ENCODE measurements at places on chromosomes 4 and X. TPM values are rescaled to one million over a fixed set of nuclear protein-coding genes. Genes with fewer than 3 reads are reported as not detected.

TMEM131L gene
- total RNA-seq = 79.5 TPM

IDH3G gene
- total RNA-seq = 70.3 TPM

MAGED1 gene
- total RNA-seq = 128 TPM

OTUD4 gene
- 62.1 TPM for total RNA-seq

MYOZ2 gene
- total RNA-seq = 10.6 TPM

MOSPD2 gene
- total RNA-seq = 13.3 TPM

MXRA5 gene
- 23.9 TPM for total RNA-seq

XPNPEP2 gene
- total RNA-seq = 28.7 TPM

NUP54 gene
- total RNA-seq = 73.7 TPM

TRPC5OS gene
- total RNA-seq = not detected

FAAH2 gene
- total RNA-seq = 10.5 TPM

RRH gene
- total RNA-seq = 0.18 TPM

POF1B gene
- 0.70 TPM for total RNA-seq

MAGEA8 gene
- not detected for total RNA-seq

ARAF gene
- 39.1 TPM for total RNA-seq

HMGN5 gene
- total RNA-seq = 3.7 TPM

SLC6A8 gene
- total RNA-seq = 40.9 TPM

UBE2A gene
- 40.2 TPM for total RNA-seq

USP17L28 gene
- not detected for total RNA-seq

FAM149A gene
- 38.1 TPM for total RNA-seq

IQCM gene
- total RNA-seq = not detected

MAGEA2B gene
- total RNA-seq = not detected

PNMA5 gene
- not detected for total RNA-seq

PAGE4 gene
- total RNA-seq = not detected

CENPVL1 gene
- total RNA-seq = 0.18 TPM

COL4A6 gene
- total RNA-seq = 14.2 TPM

GAGE1 gene
- not detected for total RNA-seq

S100P gene
- 14.2 TPM for total RNA-seq

CLDN22 gene
- total RNA-seq = not detected

CT45A5 gene
- not detected for total RNA-seq

CFAP47 gene
- total RNA-seq = 2.3 TPM

C1QTNF7 gene
- total RNA-seq = 19.2 TPM

TEX11 gene
- total RNA-seq = not detected

KLHL34 gene
- total RNA-seq = 0.53 TPM

SHROOM3 gene
- total RNA-seq = 75.9 TPM

MANBA gene
- total RNA-seq = 29.7 TPM

ZBED1 gene
- 48.8 TPM for total RNA-seq

KCND1 gene
- total RNA-seq = 2.7 TPM

SPARCL1 gene
- 46.2 TPM for total RNA-seq

HOPX gene
- total RNA-seq = 25.7 TPM

NDP gene
- 5.1 TPM for total RNA-seq

TMEM33 gene
- 68.5 TPM for total RNA-seq

CACNA1F gene
- total RNA-seq = 0.41 TPM

EDA2R gene
- total RNA-seq = 0.58 TPM

CXCL6 gene
- total RNA-seq = 1.2 TPM

NOX1 gene
- total RNA-seq = not detected

FBXW7 gene
- 49.9 TPM for total RNA-seq

CFP gene
- 6.4 TPM for total RNA-seq

F8A1 gene
- total RNA-seq = 8.2 TPM

MPP1 gene
- total RNA-seq = 53.7 TPM

Data from metanephros (tissue), 2 donors.